ENCODE measurements at places on chromosomes 4 and X.
A peak's percentile ranks its signal among the peaks of the same experiment; 100 is the strongest.

GRCh38 chrX:111560801-111561200 lies 49.4 kb downstream of the SERTM2 start:
- no peak for DNase-seq

GRCh38 chr4:163470391-163470790 lies 3.2 kb downstream of the TKTL2 start:
- DNase-seq, result no peak

GRCh38 chr4:47913861-47914219 lies 543 bp downstream of the NFXL1 start:
- peak; percentile 10 for DNase-seq

DNA sequence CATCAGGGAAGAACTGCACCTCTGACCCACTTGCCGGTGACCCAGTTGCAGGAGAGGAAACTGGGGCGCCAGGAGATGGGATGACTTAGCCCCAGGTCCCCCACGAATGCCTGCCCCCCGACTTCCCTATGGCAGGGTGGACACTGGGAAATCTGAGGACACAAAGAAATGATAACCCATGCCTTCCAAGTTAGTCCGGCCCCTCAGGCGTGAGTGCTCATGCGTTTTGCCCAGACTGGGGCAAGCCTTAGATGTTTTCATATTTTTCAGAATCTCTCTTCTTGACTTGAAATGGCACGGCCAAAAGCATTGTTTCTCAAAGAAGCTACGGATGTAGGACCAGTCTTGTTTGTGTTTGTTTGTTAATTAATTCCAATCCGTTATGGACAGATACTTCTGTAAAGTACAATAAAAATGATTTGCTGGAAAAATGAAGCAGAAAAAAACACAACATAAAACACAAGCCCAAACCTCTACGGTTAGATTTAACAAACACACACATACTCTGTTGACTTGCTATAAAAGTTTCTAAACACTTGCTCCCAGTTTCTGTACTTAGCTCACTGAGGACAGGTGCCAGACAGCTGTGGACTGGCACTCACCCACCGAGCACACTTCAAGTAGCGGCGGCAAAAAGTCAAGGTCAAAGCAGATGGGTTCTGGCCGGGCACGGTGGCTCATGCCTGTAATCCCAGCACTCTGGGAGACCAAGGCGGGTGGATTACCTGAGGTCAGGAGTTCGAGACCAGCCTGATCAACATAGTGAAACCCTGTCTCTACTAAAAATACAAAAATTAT lies 341.5 kb downstream of the BCOR start:
- DNase-seq, result no peak

DNA sequence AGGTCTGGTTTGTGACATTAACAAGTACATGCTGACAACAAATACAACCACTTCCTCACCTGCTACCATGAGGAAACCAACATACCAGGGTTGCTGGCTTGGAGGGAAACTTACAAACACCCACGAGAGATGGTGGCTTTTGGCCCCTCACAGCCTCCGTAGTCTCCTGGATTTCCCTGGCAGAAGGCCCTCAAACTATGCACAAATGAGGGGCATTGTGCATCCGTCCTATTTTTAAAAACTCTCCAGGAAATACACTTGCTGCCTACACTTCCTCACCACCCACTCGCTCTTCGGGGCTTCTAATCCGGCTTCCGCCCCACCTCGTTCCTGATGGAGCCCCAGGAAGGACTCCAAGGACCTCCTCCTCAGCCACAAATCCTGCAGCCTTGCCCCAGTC lies 355.0 kb upstream of the GATB start:
- DNase-seq, result no peak

DNA sequence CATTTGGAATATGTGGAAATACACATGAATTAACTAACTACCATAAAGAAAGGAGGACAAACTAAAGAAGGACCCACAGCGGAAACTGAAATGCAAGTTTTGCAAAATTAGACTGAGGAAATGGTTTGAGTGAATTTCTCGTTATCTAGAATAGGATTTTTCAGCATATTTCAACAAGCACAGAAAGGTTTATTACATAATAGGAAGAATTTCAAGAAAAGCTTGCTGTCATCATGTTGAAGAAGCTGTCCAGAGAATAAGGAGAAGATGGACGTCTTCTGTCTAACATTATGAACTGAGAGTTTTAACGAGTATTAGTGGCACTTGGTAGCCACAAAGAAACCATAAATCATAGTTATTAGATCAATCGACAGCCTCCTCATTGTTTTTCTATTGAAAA lies 45.0 kb downstream of the TEC start:
- no peak for DNase-seq

GRCh38 chr4:184252136-184253071 lies 34.7 kb upstream of the ENPP6 start:
- no peak for DNase-seq

DNA sequence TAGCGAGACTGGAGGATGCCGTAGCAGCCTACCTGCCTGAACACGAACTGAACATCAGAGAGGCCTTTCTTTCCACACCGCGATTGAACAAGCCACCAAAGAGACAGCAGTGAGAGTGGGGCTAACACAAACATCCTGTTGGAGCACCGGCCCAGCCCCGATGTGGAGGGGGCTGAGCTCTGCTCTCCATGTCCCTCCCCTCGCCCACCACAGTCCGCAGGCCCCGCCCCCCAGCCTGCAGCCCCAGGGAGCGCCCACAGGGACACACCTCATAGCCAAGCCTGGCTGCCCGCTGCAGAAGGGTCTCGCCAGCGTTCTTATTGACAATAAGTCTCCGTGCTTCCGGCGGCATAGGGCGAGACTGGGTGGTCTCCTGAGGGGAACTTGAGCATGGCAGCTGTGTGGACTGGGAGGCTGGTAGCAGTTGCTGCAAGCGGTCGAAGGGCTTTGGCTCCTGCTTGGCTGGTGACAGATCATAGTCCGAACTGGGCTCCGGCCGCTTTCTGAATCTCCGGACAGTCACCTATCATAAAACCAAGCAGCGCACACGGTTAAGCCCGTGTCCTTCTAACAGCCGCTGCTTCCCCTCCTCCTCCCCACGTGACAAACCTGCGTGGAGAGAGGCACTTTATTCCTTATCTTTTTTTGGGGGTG lies 35.8 kb downstream of the BCOR start:
- no peak for DNase-seq

DNA sequence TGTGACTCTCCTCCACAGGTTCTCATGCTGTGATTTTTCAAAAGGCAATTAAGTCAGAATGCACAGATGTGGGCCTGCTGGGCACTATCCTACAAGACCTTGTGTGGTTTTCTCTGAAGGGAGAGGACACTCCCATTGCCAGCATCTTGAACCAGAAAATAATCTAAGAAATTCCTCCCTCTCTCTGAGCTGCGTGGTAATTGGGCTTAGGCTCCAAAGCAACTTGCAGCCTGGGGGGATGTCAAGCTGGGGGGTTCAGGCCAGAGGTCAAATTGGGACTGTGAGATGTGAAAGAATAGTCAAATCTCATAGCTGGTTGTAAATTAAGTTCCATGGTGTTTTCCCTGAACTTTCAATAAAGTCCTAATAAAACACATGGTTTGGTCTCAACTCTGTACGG lies 350.6 kb upstream of the SLC7A11 start:
- DNase-seq, result no peak

DNA sequence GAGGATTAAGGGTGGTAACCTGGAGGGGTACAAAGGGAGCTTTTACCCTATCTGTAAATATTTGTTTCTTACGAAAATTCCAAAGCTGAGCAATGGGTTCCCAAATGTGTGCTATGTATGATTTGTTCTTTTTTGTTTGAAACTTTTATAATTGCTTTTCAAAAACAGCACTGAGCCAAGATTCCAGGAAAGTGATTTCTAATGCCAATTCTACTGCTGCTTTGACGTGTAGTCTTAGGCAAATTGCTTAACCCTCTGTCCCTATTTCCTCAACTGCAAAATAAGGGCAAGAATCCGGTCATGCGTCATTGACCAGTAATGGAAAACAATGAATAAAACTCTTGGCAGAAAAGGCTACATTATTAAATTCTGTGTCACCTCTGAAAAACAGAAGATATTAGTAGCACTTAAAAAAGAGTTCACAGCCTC lies 454.7 kb downstream of the IL15 start:
- DNase-seq, result no peak

DNA sequence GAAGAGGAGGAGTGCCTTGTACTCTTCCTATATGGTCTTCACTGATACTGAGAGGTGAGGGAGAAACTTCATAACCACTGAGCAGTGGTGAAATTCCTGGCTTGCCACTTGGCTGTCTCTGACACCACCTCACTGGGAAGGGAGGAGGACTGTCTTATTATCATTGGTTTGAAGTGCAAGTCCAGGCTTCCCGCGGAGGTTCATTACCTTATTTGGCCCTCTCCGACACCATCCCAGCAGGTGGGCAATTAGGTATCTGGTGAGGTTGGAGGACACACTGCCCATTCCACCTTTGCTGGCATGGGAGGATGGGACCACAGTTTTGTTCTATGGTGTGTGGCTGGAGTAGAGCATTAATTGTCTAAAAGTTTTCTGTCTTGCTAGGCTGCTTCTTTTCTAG lies 206.1 kb downstream of the LHFPL1 start:
- no peak for DNase-seq

- DNase-seq, result no peak
Measured at GRCh38 chr4:1489639-1489995, 83.4 kb upstream of the NKX1-1 start.

DNA sequence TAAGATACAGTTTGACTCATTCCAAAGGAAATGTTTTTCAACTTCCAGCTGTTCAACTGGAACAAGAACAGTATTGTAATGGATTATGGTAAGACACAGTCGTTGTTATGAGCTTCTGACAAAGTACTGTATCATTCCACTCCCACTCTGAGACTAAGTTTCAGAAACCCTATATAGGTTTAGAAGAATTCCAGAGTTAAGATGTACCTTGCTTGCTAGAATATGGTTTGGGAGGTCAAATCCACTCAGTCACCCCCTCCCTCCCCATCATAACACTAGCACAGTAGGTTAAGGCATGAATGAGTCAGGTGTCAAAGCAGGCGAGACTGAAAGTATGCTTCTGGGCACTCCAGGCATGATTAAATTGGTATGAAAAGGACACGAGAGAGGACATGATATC lies 339.7 kb downstream of the DMD start:
- no peak for DNase-seq

GRCh38 chrX:107146670-107147069 lies 28.0 kb upstream of the RBM41 start:
- no peak for DNase-seq

- no peak for DNase-seq
Measured at GRCh38 chr4:25750874-25751273, 95.2 kb downstream of the SLC34A2 start.

GRCh38 chr4:47510506-47511143 lies 25.6 kb downstream of the ATP10D start:
- no peak for DNase-seq

GRCh38 chr4:151667048-151667447 lies 93.8 kb downstream of the GATB start:
- no peak for DNase-seq

DNA sequence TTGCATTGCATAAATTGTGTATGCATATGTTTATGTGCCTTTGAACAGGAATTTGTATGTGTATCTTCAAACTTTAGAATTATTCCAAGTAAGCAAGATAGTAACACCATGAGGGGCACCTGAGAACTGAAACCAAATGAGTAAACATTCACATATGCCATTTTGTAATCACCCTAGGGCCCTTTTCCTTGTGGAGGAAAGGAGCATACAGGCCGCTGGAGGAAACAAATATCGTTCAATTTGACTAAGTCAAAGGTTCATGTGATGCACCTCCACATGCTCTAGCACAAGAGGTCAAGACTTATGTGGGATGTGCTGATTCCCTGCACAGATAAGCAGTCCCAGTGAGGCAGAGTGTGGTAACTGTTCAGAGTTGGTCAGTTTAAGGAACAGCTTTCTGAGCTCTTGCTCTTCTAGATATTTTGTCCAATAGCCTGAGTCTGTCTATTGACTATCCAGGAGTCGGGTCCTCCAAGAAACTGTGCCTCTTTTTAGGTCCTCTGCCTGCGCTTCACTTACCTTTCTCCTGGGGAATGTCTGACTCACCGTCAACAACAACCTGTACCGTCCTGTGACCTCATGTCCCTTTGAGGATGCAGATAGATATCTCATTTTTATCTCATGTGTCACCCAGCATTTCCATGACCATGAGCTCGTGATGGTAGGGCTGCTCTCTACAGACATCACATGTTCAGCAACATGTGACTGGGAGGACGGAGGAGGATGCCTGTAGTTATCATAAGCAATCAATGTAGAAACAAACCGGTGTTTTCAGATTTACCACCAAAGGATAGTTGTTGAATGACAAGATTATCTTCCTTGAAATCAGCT lies 196.9 kb downstream of the NWD2 start:
- DNase-seq, result no peak

DNA sequence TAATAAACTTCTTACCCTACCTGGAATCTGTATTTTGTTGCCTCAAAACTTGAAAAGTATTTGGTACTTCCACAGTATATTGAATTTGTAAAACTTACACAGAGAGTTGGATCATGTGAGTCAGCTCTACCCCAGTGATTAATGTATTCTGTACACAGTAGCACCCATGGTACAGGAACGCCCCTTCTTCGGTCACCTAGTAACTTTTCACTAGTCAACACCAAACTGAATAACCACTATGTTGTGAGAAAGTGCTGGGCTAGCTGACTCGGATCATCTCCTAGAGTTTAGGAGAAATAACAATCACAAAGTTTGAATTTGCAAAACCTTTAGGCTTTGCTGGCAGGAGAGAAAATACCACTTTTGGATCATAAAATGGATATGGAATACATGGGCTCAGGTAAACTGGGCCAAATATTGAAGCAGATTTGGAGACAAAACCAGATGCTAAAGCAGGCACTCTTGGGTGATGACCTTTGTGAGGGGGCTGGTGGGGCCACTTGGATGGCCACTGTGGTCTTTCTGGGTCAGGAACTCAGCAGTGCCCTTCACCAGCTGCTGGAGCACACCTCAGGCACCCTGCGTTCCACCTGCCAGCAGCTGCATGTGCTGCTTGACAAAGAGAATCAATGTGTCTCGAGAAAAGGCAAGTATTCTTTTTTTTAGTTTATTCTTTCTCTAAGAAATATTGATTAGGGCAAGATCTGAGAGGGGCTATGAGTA lies at the start of gene DTHD1:
TSS of gene DTHD1 (plus strand) at position 233 of the 723 bp plus-strand sequence. CDS start at position 376, 143 bp downstream.
- DNase-seq, result no peak
